ENCODE measurements at places on chromosomes 4 and X.

DNA sequence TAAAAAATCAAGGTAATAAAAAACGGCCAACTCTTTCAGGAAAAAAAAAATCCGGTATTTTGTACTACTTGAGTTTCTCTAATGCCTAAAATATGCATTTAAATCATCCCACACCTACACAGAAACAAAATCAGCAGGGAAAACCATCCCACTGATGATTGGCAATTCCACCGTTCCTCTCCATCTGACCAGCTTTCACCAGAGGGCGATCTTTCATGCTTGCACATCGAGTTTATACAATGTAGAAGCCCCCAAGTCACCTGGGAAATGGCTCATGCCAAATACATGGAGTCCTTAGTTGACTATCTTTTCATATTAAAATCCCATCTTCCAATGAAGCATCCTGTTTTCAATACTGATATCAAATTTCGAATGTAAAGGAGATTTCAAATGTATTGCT lies 69.2 kb downstream of the PTCHD1 start:
- no peak for DNase-seq

DNA sequence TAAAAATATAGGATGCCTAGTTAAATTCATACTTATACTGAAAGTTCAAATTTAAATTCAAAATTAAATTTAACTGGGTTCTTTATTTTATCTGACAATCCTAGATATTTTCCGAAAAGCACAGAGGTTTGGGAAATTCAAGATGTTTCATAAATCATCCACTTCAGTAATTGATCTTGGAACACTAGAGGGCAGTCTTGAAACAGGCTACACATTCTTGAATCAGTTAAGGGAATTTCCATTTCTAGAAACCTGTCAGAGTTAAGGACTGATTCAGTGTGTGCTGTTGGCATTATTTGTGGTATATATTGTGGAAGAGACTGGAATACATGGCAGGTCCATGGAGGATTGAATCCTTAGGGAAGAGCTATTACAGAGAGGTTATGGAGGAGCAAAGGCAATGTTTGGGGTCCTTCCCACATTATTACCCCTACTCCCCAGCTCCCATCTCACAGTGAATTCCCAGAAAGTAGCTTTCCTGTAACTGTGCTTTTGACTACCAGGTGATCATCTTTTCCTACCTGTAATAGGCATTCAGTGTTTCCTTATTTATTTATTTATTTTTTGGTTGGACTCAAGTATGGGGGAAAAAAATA lies 92.9 kb downstream of the EGF start:
- no peak for DNase-seq

DNA sequence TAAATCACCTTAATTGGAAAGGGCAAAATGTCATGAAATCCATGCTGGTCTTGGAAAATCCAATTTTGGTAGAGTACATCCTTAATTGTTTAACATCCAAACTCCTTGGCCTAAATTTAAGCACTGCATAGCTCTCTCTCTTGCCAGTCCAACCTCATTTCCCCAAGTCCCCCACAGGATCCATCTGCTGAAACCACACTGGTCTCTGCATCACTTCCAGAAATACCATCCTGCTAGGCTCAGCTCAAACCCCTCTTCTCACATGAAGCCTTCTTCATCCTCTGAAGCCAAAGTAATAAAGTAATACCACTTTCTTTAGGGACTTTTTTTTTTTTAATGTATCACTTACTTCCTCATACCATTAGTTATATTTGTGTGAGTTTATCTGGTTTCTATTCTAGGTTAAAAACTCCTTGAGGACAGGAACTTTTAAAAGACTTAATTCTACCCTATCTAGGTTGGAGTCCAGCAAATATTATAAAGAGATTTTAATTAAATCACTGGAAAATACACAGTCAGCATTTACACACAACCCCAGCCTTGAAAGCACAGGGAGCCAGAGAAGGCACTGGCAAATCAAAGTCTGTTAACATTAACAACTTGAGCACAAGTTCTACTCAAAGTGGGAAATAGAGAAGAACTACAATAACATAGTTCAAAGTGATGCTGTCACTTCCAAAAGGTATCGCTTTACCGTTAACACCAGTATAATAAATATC lies 16.7 kb upstream of the KLF3 start:
- no peak for DNase-seq

DNA sequence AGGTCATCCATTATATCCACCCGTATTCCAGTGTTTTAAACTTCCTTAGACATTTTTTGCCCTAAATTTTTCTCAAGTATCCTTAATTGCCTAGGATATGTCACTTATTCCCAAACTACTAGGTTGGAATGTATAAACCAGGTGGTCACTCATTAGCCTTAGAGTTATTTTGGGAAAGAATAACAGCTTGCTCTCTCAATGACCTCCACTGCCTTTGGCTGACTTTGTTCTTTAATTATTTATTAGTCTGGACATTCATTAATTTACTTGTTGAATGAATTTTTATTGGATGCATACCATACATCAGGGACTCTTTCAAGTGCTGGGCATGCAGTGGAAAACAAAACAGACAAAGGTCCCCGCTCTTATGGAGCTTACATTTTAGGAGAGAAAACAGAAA lies 609.3 kb upstream of the IGFBP7 start:
- DNase-seq = no peak

DNA sequence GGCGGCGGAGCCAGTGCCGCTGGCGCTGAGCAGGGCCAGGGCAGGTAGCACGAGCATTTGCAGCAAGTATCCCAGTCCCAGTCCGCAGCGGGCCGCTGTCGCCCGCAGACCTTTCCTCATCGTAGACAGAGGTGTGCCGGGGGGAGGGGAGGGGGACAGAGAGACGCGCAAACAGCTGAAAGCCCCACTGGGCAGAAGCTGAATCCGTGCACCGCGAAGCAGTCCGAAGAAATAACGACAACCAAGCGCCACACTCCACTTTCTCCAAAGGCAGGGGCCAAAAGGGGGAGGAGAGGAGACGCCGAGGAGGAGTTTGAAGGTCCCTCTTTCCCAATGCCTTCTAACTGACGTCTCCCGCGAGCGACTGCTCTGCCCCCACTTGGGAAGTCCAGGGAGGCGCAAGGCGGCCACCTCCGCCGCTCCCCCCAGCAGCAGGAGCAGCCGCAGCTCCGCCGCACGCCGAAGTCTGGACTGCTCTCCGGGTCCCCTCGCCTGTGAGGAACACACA lies at the start of gene UNC5C:
Gene UNC5C (minus strand): TSS at position 236 of the 508 bp plus-strand sequence.
- peak; percentile 25 for DNase-seq

- DNase-seq = no peak
Observed at GRCh38 chrX:103520386-103520785, 1.1 kb upstream of the RAB40A start.

- no peak for DNase-seq
Observed at GRCh38 chr4:5746829-5747737, 36.1 kb downstream of the EVC start.

All from stimulated activated CD8-positive, alpha-beta memory T cell treated with anti-CD3 and anti-CD28 coated beads, Interleukin-4, amount 100 ng/mL, for 48 hours (primary cell).